ENCODE measurements at places on chromosomes 3 and 15.

GRCh38 chr15:32983679-32984078 lies 210.8 kb downstream of the FMN1 start:
- DNase-seq, result no peak

DNA sequence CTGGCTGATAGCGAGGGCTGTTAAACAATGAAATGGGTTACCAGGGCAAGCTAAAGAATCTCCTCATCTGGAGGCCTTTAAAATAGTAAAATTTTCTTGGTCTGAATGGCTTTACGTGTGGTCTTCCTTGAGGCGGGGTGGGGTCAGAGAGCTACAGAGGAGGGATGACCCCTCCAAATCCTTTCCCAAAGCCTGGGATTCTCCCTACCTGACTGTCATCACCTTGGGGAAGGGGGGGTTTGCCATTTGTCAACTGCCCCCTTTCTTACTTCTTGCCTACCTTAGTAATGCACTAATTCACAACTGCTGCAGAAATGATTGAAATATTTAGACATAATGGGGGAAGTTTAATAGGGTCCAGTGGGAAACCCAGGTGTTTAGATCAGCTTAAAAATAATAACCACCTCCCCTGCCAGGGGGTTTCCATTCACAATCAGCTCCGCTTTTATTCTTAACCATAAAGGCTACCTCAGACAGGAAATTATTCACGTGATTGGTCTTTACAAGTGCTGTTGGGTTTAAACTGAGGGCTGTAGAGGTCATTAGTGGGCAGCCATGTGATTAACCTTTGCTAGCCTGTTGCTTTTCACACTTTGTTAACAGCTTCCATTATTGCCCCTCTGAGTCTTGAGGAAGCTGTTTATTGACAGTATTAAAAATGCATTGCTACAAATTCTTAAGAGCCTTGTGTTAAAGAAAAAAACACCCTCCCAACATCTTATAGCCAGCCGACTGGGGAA lies 276.5 kb upstream of the ATP11B start:
- no peak for DNase-seq

GRCh38 chr3:182384221-182384620 lies 409.1 kb upstream of the ATP11B start:
- no peak for DNase-seq

DNA sequence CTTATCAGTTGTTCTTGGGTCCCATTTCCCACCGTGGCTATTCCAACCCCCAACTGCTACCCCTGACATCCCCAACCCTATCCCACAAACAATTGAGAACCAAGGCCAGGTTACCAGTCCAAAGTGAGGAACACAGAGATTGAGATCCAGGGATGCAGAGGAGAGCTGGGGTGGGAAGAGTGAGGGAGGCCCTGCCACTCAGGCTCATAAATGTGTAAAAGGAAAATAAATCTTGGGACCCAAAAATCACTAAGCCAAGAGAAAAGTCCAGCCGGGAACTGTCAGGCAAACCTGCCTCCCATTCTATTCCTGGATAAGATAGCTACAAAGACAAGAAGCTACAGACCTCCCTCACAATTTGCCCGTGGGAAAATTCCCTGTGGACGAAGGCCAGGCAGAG lies 101.1 kb upstream of the DLG1 start:
- no peak for DNase-seq

DNA sequence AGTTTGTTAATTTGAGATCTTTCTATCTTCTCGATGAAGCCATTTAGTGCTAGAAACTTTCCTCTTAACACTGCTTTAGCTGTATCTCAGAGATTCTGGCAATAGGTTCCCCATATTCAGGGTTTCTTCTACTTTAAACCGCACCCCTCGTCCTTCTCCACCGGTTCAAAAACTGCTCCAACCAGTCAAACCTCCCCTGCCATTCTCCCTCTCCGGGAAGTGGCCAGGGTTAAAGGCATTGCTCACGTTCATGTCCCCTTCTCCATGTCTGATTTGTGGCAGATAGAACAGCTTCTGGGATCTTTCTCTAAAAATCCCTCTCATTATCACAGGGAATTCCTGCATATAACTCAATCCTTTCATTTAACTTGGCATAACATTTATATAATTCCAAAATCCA lies 14.4 kb downstream of the ALDH1L1 start:
- no peak for DNase-seq

- no peak for DNase-seq
These were observed 863 bp downstream of the PSMA4 start for GRCh38 chr15:78540871-78541743.

DNA sequence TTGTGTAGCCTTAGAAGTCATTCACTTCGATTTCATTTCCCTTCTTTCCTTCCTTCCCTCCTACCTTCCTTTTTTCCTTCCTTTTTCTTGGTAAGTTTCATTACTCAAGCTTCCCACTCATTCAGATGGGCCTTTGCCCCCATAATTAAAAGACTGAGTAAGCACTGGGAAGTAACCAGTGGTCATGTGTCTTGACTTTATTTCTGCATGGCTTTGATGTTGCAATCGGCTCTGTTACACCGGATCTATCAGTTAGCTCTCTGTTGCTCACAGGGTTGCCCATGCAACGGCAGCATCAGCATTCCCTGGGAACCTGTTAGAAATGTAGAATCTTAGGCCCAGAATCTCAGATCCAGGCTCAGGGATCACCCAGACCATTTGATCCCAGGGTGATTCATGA lies 25.6 kb upstream of the LARS2 start:
- no peak for DNase-seq

DNA sequence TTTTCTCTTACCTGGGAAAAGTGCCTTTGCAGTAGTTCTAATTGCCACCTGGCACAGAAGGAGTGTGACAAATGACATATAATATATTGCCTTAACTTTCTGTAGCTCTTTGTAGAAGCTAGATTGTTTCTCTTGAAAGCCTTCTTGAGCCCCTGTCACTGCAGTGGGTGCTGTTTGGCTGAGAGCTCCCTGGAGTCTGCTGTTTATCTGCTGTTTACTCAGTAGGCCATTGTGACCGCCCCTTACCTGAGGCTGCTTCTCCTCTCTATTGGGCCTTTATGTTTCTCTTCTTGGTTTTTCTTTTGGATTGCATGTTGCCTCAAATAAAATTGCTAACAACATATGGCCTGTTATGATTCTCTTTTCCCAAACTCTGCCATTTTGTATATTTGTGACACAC lies 16.7 kb downstream of the MAP2K5 start:
- no peak for DNase-seq

- no peak for DNase-seq
These were observed 394.9 kb downstream of the PTPRG start for GRCh38 chr3:61956236-61956635.

GRCh38 chr3:47421741-47422649 lies 41.2 kb downstream of the PTPN23 start:
- DNase-seq, result no peak

DNA sequence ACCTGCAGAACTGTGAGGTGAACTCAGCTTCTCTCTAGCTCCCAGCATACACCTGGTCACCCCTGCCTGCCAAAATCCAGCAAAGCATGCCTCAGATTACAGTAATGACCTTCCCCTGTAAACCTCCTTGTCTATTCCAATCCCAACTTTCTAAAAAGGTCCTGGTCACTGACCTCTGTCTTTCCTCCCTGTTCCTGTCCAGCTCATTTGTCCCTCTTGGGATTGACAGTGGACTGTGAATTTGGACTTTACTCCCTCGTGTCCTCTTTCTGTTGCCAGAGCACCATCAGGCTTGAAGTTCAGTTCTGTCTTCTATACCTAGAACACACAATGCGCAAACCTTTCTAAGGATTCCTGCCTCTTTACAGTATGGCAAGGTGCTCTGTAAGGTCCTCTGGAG lies 50.3 kb downstream of the MTHFS start:
- no peak for DNase-seq

GRCh38 chr3:183427876-183428446 lies 458 bp downstream of the MCF2L2 start:
- DNase-seq, result no peak

DNA sequence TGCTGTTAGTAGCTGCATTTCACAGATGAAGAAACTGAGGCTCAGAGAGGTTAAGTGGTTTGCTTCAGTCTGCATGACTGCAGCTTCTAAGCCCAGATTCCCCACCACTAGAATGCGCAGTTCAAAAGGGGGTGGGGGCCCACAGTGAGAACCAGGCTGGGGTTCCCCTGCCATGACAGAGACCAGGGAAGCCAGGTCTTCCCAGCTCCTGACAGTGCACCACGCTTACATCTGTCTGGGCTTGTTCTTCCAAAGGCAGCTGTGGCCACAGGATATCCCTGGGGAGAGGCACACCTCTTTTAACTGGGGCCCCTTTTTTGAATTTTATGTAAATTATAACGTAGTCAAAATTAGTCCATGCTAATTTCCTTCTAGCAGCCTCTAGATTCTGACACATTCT lies 5.3 kb downstream of the PLEKHO2 start:
- DNase-seq, result no peak

DNA sequence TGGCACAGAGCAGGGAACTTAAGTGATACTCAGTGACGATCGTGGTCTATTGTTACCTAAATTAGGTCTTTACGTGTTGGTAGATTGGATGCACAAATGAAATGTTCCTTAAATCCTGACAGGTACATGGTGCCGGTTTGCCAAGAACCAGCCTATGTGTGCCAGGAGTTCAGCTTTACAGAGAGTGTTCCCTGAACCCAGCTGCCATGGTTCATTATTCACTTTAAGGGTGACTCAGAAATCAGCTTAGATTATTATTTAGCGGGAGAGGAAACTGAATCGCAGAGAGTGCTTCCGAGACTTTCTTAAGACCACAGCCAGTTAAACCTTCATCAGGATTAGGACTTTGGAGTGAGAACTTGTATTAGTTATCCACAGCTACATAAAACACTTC lies 21.5 kb downstream of the FAM43A start:
- no peak for DNase-seq

DNA sequence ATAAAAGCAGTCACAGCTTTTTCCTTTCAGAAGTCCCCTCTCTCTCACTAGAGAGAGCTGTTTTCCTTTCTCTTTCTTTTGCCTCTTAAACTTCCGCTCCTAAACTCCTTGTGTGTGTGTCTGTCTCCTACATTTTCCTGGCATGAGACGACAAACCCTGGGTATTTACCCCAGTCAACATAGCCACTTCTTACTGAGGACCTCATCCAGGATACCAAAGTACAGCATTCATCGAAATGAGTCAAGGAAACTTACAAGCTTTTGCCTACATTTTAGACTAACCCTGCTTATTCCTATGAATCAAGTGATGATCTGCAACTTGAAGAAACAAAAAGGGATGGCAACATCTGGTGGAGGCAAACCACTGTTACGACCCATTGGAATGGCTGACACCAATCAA lies 16.7 kb downstream of the PATL2 start:
- DNase-seq, result no peak

DNA sequence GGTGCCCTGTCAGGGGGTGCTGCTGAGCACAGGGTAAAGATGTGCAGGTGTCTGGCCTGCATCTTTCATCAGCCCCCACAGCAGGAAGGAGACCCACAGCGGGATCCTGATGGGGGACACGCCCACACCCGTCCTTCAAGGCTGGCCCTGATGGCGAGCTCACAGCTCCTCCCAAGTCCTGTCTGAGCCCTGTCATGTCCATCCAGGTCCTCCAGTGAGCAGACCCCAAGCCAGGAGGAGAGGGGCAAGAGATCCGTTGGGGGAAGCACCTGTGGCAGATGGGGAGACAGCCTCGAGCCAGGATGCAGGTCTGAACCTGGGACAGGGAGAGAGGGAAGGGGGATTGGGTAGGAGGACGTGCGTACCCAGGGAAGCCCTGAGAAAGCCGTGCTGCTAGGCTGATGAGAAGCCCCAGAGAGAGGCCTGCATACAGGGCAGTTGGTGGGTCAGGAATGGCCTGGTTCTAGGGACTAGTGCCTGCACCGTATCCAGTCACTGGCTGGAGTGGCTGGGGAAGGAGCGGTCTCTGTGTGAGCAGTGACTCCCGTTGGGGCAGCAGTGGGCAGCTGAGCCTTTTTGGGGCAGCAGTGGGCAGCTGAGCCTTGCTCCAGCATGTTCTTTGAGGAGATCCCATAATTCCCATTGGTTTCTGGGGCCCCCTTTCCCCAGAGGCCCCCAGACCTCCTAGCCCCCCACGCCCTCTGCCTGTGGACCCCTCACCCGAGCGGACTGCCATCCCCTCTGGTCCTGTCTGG lies 133.3 kb upstream of the MEF2A start:
- DNase-seq, result no peak

GRCh38 chr15:56929399-56929798 lies 11.0 kb downstream of the TCF12 start:
- DNase-seq, result no peak

GRCh38 chr3:42612928-42613327 lies 12.4 kb downstream of the NKTR start:
- DNase-seq, result no peak

- DNase-seq, result no peak
These were observed 285.3 kb upstream of the RARB start for GRCh38 chr3:25142609-25143355.

GRCh38 chr15:61530769-61531168 lies 301.7 kb upstream of the RORA start:
- DNase-seq, result no peak

- no peak for DNase-seq
These were observed 122.7 kb upstream of the THBS1 start for GRCh38 chr15:39458131-39458530.

DNA sequence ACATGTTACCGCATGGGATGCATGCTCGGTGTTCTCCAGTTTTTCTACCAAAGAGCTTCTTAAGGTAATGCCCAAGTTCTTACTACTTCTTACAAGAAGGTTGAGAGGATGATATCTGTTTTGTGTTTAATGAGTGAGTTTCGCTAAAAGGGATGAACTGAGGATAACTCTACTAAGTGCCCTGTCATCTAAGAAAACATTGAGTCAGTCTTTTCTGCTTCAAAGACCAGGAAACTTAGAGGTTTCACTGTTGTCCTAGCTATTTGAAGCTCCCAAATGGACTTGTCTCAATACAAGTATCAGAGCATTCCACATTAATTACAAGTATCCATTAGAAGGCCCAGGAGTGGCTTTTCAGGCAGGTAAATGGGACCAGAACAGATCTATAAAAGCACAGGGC lies 296.2 kb downstream of the KBTBD8 start:
- DNase-seq, result no peak

DNA sequence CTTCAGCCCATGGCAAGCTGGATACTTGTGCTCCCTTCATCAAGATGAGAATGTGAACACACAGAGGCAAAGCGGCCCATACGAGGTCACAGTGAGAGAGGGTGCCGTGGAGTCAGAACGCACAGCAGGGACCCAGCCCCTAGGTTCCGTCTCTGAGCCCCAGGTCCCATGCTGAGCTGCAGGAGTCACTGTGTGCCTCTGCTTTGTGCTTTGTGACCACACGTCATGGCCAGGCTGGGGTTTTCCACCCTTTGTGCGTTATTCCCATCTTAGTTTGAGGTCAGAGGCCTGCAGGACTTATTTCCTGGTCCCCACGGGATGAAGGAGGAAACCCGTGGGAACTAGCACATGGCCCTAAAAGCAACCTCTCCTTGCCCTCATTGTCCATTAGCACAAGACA lies 140.3 kb downstream of the TJP1 start:
- DNase-seq, result no peak

DNA sequence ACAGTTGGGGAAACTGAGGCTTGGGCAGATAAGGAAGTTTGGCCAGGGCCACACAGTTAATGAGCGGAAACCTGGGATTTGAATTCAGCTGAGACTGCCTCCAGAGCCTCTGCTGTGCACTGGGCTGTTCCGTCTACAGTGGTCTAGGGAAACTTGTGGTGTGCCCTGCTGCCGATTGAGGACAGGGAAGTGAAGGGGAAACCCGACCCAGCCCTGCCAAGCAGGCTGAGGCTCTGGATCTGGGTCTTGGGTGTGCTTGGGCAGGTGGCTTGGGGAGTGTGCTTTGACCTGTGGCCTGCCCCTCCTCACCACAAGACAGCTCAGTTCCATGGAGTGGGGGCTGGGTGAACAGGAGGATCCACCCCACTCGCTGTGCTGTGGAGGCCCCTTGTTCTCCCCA lies 17.6 kb downstream of the NISCH start:
- DNase-seq, result no peak

All from stimulated activated CD8-positive, alpha-beta memory T cell treated with anti-CD3 and anti-CD28 coated beads, Interleukin-4, amount 100 ng/mL, for 4 hours (primary cell).